Memory B cell (primary cell): ENCODE measurements at places on chromosomes 7 and 10.
A peak's percentile ranks its signal among the peaks of the same experiment; 100 is the strongest.

- DNase-seq: no peak
Measured at GRCh38 chr10:106938513-106938912, 226.0 kb downstream of the SORCS1 start.

- DNase-seq: no peak
Measured at GRCh38 chr7:143485094-143485493, 7.4 kb downstream of the TAS2R41 start.

DNA sequence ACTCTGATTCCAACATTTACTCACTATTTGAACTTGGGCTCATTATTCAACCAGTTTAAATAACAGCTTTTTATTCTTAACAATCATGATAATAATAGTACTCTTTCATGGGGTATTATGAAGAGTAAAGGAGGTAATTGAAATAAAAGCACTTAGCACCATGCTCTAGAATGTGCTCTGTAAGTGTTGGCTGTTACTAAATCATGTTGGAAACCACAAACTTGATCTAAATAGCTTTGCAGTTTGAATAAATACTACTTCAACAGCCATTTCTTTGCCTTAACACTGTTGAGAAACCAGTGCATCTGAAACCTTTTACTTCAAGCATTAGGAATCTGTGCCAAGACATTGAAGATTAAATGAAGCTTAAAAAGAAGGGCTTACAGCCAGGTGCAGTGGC is 7.9 kb upstream of the UPF2 start:
- DNase-seq: no peak

GRCh38 chr7:69577221-69577620 is 21.1 kb upstream of the AUTS2 start:
- DNase-seq: no peak

GRCh38 chr7:25260862-25261494 is 32.7 kb upstream of the NPVF start:
- no peak for DNase-seq

DNA sequence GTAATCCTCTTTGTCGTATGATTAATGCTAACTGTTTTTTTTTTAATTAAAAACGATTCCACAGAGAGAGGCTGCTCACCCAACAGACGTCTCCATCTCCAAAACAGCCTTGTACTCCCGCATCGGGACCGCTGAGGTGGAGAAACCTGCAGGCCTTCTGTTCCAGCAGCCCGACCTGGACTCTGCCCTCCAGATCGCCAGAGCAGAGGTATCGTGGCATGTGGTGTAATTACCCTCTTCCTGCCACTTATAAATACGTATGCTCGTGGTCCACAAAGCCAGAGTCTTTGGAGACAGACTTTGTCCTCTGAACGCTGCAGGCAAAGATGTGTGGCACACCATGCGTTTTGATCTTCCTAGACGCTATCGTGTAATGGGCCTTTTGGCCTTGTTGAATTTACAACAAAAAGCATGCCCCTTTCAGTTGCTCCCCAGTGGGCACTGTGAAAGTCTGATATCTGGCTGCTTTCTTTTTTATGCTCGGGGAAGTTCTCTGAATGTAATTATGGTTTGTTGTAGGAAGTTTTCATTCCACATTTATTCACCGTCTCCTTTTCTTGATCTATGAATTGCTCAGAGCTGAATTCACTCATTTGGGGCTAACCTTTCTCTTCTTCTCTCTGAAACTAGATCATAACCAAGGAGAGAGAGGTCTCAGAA is 33.6 kb upstream of the BTBD16 start:
- DNase-seq: no peak

GRCh38 chr10:119703903-119704508 is 21.8 kb upstream of the INPP5F start:
- DNase-seq: no peak

DNA sequence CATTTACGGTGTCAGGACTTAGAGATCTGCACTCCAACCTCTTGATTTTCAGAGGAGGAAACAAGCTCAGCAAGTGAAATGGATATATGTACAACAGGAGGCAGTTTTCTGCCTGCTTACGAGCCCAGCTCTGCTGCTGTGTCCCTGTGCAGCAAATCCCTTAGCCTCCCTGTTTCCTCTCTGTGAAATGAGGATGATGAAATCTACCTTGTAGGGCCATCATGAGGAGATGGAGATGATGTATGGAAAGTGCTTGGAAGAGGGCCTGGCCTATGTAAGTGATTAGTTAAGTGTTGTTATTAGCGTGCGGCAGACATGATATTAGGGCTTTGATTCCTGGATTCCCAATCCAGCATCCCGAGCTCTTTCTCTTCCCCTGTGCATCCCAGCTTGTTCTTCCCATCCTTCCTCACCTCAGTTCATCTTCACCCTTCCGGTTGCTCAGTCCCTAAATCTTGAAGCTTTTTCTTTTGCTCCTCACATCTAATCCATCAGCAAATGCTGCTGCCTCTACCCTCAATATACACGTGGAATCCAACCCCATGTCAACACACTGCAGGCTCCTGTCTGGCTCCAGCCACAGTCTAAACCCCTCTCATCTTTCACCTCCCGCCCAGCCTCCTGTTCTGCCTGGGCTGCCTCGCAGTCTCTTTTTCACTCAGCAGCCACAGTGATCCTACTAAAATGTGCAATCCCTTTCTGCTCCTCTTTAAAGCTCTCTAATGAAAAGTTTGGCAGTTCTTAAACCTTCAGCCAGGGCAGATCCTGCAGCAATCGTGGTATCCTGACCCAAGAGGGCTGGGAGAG is 113.8 kb downstream of the MARCHF5 start:
- no peak for DNase-seq

DNA sequence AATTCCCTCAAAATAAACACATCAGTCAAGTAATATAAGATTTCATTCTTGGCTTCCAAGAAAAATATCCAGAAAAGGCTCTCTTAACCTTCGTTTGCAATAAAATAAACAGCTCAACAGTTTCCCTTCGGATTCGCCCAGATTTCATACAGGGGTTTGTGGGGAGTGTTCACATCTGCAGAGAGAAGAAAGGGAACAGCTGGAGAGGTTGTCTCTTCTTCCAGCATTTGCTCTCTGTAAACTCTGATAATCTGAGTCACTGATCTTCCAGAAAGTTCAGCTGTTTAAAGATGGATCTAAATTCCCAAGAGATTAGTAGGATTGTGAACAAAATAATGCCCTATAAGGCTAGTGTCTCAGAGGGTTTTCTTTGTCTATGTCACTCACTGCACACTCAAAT is 277.9 kb downstream of the HPSE2 start:
- DNase-seq: no peak

DNA sequence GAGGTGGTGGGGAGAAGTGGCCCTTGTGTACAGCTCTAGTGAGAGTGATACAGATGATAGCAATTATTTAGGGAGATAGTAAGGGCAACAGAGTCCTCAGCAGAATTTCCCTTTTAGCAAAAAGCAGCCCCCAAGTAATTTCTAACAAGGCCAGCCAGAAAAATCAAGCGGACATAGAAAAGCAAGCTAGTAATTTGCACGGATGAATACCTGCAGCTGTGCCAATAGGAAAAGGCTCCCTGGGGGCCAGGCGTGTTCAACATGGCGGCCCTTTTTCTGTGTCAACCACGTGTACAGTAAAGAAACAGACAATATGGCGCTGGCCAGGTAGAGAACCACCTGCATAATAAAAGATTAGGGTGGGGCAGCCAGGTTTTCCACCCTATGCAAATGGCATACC is 7.4 kb downstream of the MCM10 start:
- no peak for DNase-seq

- no peak for DNase-seq
Measured at GRCh38 chr10:101438881-101439391, 85.0 kb downstream of the BTRC start.

DNA sequence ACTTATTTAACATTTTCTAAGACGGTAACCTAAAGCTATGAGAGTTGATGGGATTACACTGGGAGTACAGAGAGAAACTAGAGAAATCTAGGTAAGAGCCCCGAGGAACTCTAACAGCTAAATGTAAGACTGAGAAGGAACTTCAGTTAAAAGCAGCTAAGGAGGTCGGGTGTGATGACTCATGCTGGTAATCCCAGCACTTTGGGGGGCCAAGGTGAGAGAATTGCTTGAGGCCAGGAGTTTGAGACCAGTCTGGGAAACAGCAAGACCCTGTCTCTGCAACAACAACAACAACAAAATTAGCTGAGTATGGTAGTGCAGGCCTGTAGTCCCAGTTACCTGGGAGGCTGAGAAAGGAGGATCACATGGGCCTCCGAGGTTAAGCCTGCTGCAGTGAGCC is 24.0 kb downstream of the FRA10AC1 start:
- DNase-seq: no peak

DNA sequence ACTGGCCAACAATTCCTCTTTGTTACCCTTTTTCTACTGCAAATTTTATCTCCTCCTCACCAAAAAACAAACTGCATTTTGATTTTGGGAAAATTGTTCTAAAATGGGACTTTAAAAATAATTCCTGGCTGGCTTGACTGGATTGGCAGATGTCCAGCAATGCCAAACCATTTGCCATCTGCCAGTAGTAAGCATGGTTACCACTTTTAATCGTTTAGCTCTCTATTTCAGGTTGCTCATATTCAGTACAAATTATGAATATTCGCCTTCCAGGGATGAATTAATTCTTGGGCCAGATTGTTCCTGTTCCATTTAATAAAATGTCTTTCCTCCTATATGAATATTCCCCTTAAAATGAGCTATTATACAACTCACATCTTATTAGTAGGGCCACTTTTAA is 35.7 kb downstream of the SMNDC1 start:
- DNase-seq: no peak

DNA sequence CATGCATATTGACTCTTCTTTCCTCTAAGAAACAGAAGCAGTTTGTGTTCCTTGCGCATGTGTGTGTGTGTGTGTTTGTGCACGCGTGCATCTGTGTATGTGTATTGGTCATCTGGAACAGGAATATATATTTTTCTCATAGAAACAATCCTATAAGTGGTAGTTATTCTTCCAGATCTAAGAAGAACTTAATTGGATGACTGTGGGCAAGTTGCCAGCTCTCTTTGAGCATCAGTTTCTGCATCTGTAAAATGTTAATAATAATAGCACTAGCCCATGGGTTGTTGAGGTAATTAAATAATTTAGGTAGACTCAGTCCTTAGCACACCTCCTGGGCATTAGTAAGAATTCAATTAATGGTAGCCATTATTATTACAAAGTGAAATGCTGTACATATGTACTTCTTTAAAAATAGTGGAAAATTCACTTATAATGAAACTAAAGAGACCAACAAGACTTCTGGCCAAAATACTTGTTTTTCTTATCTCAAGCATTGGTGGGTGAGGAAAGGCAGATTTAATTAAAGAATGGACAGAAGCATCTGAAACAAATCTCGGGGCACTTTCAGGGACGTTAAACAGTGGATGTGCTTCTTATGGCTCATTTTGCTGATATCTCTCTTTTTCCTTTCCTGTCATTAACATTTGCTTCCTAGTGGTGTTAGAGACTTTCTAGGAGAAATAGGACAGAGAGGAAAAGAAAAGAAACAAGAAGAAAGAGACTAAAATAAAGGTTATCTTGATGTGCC is 124.9 kb upstream of the HABP2 start:
- no peak for DNase-seq

DNA sequence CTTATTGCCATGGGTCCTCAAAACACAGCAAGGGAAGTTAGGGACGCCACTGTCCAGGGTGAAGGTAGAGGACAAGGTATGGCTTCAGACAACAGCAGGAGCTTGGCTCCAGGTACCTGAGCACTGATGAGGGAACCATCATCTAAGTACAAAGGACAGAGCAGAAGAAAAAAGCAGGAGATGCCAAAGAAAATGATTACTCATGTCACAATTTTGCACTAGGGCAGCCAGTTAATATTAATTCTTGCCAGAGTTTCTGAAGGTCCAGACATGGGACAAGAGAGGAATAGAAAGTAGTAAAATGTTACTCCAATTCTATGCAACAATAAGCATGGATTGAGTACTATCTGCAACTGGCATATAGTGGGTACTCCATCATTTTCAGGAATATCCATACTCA is 14.1 kb downstream of the PTN start:
- DNase-seq: no peak

GRCh38 chr10:29479981-29480954 is 154.5 kb downstream of the SVIL start:
- no peak for DNase-seq

DNA sequence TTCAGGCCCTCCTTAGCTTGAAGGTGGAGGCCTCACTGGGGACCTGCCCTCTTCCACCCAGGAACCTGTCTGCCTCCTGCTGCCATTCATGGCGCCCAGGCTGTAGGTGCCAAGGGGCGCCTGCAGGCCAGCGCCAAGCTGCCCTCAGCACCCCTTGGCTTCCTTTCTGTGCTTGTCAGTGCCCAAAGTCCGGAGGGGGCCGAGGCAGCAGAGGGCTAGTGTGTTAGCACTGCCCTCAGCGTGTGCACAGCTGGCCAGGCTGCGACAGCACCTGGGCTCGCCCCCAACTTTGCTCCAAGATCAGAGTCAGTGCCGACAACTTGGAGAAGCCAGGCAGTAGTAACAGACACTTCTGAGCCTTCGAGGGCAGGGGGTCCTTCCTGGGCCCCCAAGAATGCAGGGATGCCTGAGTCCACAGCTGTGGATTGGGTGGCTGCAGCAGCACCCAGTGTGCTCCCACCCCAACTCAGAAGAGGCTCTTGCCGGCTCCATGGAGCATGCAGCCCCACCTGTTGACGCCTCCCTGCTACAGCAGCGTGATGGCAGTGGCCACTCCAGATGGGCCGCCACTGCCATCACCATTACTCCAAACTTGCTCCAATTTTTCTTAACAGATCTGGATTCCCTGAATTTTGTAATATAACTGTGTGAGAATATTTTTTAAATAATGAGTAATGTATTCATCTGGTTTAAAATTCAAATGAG is 41.7 kb downstream of the CACUL1 start:
- no peak for DNase-seq

GRCh38 chr10:62054830-62055229 is 153.3 kb downstream of the ARID5B start:
- peak; percentile 33 for DNase-seq

GRCh38 chr7:148474481-148475025 is 116.0 kb upstream of the C7orf33 start:
- DNase-seq: no peak

DNA sequence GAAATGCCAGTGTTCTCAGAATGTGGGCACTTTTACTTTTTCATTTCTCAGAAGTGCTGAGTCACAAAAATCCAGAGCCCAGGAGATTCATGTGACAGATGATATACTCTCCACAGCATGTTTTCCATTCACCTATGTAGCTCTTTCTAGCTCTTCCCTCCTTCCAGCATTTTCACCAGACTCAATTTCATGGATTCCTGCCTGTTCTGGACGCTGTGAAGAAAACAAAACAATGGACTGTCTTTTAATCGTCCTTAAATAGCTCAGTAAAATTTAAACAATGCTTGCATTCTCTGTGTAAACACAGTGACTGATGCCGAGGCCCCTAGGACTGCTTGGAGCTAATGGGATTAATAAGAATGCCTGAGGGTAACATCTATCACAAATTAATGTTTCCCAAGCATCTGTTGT is 25.5 kb downstream of the ZNF713 start:
- DNase-seq: no peak

DNA sequence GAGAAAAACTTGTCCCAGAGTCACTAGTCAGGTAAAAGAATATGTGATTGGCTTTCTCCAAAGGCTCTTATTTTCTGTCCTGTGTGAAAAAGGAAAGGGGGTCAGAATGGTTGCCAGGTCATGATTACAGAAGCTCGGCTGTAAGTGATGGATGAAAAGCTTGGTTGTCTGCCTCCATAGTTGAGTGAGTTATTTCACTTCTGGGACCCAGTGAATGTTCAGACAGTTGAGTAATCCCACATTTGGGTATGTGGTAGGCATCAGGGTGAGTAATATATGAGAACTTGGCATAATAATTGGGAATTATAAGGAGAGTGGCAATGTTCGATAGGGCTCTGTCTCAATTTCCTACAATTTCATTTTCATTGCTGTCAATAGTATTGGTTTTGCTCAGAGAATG is 72.5 kb downstream of the BBS9 start:
- DNase-seq: no peak

GRCh38 chr7:78377532-78377931 is 579.0 kb downstream of the PHTF2 start:
- no peak for DNase-seq
